ENCODE measurements at places on chromosomes 2 and 18.

- no peak for DNase-seq
Observed at GRCh38 chr2:43356774-43357173, 130.4 kb upstream of the ZFP36L2 start.

- DNase-seq: no peak
Observed at GRCh38 chr2:181626671-181627070, 30.2 kb downstream of the CERKL start.

GRCh38 chr2:183799761-183800160, 675.5 kb downstream of the NUP35 start:
- no peak for DNase-seq

DNA sequence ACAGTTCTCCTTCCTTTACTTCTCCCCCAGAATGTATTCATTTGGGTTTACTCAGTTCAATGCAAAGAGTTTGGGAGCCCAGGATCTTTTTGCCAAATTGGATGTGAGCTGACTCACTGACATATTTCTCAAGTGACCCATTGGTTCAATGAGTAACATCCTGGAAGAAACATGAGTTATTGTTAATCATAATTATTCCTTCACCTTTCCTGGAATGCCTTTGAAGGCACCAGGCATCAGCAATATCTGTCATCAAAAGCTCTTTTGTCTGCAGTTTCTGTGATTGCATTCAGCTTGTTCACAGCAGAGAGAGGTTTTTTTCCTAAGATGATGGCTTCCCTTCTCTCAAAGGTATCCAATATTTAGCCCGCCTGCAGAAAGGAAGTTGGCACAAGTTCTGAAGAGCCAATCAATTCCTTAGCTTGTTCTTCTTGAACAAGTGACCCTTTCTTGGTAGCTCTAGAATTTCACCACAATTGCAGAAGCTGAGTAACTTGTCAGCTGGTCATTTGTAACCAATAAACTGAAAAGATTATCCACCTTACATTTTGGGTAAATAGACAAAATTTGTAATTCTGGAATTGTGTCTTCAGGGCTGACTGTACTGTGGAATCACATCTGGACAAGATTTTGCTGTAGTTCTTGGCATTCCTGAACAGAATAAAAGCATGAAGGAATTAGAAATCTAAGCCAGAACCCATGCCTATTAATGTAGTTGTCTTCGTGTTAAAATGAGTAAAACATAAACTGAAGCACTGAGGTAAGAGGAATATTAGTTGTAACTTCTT, 72.2 kb upstream of the TMEM17 start:
- DNase-seq: no peak

DNA sequence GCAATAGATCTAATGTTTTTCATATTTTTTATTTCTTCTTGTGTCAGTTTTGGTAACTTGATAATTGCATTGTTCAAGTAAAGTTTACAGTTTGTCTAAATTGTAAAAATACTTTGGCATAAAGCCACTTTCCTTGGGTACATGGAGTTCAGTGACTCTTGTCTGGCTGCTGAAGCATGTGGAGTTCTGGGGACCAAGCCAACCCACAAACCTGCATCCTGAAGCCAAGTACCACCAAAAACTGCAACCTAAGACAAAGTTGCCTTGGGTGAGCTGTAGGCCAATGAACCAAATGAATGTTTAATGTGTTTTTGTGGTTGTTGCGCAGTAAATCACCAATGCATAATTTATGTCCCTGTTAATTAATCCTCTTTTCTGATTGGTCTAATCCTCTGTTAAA, 872.6 kb downstream of the BCL11A start:
- DNase-seq: no peak

- no peak for DNase-seq
Observed at GRCh38 chr2:2582998-2583545, 252.0 kb upstream of the MYT1L start.

GRCh38 chr18:42545825-42546224, 569.7 kb downstream of the RIT2 start:
- no peak for DNase-seq

DNA sequence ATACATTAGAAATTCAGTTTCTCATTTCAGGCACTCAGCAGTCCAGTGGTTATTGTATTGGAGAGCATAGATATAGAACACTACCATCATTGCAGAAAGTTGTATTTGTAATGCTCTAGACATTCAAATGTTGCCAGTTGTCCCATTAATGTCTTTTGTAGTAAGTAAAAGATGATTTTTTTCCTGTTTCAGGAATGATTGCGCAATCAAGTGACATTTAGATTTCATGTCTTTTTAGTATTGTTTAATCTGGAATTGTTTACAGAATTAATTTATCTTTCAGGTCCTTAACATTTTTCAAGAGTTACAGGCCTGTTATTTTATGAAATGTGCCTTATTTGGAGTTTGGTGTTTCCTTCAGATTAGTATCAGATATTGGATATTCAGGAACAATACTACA, 134.7 kb downstream of the MSTN start:
- no peak for DNase-seq

- no peak for DNase-seq
Observed at GRCh38 chr2:209472112-209472832, 48.4 kb downstream of the MAP2 start.
